ENCODE measurements at places on chromosomes 2 and 18.
A peak's percentile ranks its signal among the peaks of the same experiment; 100 is the strongest.

GRCh38 chr2:30362468-30363081 lies 84.5 kb upstream of the LCLAT1 start:
- no peak for DNase-seq

- DNase-seq: no peak
Measured at GRCh38 chr2:95388091-95388692, 14.3 kb upstream of the FAHD2A start.

- no peak for DNase-seq
Measured at GRCh38 chr18:34729740-34730355, 19.8 kb downstream of the DTNA start.

- DNase-seq: no peak
Measured at GRCh38 chr2:5673145-5674025, 18.8 kb upstream of the SOX11 start.

GRCh38 chr18:38902796-38903195 lies 1337.2 kb upstream of the CELF4 start:
- DNase-seq: no peak

- no peak for DNase-seq
Measured at GRCh38 chr2:21854938-21855337, 731.2 kb downstream of the TDRD15 start.

DNA sequence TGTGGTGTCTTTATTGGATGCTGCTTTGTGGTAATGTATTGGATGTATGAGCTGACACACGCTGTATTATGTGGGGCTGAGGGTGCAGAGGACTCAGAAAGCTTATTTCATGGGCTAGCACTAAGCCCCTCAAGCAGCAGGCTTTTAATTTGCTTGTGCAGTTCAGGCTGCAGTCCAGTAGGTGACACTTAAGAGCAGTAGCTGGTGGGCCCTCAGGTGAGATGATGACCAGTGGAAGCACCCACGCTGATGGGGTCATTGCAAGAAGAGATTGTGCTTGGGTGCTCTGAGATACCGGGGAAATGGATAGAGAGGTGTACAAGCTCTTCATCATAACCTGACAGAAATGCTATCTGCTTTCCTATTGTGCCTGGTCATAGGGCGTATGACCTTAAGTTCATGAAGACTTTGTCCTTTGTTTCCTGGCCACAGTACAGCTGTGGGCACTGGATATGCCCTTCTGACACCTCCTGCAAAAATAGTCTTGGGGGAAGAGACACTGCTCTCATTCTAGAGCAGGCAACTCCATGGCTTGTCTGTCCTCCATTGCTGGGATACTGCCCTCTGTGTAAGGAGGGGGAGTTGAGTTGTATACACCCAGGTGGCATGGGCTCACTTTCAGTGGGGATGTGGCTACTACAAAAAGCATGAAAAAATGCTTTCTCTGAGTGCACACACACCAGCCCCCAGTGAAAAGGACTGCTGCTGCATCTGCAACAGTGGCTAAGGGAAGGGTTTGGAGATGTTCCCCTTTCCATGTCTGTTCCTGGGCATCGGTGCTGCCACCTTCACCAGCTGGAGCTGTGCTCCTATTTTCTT lies 205.7 kb upstream of the ZSWIM2 start:
- DNase-seq: no peak

DNA sequence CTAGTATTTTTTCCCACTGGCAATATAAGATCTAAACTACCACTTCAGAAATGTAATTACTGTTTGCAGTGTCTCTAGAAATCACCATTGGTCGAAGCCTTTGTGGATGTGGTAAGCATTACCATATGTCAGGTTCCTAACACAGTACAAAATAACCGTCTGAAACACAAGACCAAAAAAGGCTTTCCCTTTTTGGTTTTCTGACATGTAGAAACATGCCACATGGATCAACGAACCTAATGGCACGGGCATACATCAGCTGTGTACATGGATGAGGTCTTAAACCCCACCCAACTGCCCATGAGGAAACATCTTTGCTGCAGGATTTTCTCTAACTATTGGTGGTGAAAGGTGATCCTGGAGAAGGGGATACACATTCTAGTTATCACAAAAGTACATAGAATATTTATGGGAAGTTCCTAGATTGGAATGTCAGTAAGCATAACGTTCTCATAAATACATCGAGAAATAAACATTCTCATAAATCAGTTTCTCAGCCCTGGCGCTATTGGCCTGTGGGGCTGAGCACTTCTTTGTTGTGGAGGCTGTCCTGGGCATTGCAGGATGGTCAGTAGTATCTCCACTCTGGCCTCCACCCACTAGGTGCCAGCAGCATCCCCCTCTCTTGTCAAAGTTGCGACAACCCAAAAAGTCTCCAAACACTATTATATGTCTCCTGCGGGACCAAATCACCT lies 9.0 kb downstream of the VIT start:
- DNase-seq: no peak

DNA sequence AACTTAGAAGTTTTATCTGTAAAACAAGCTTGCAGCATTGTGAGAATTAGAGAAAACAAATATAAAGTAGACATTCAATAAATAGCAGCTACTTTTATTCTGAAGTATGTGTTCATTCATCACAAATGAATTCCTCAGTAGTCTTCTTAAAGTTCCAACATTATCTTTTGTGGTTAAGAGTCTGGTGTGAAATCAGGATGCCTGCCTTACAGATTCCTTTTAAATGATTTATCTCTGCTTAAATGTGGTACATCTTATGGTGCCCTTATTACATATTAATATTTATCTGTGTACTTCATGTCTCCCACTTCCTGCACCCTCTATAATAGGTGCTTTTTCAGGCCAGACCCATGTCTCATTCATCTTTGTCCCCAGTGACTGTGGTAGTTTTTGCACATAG lies 595.0 kb downstream of the STK39 start:
- DNase-seq: no peak

- no peak for DNase-seq
Measured at GRCh38 chr18:32730620-32731091, 42.2 kb downstream of the KLHL14 start.

- no peak for DNase-seq
Measured at GRCh38 chr18:77448046-77448445, 198.4 kb downstream of the GALR1 start.

DNA sequence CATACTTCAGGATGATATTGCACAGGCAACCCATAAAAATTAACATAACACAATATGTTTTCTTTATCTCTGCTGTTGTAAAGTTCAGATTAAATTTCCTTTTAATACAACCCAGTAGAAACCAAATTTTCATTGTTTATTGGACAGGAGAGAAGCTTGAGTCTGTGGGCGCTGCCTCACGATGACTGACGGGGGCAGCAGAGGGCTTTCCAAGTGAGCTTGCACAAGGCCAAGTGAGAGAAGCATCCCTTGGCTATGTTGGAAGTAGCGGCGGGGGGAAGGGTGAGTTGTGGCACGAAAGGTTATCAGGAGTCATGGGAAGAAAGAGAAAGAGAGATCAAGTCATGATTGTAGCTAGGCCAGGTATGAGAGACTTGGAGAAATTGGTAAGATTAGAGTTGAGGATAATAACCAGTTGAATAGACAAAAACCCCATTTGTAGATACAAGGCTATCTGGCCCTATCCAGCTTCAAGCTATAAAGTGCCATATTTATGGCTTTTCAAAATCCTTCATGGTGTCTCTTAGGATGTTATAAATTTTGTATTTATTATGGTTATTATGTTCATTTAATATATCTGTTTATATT lies 413.7 kb upstream of the FAM98A start:
- DNase-seq: no peak

GRCh38 chr2:218296847-218297246 lies 4.5 kb upstream of the TMBIM1 start:
- no peak for DNase-seq

GRCh38 chr2:142867136-142867535 lies 10.3 kb upstream of the KYNU start:
- DNase-seq: peak; percentile 52

GRCh38 chr18:5720132-5720531 lies 175.2 kb downstream of the TMEM200C start:
- DNase-seq: no peak

DNA sequence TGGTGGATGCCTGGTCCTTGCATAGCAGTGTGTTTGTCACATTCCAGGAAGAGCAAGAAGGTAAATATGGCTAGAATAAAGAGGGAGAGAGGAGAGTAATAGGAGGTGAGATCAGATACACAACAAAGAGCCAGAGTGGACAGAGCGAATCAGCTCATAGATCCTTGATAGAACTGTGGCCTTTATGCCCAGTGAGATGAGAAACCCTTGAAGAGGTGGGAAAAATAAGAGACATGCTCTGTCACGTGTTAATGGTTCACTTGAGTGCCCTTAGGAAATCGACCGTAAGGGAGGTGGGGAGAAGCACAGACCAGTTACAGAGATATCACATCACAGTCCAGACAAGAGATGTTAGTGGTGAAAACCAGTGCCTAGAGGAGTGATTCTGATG lies 84.7 kb upstream of the RAB27B start:
- no peak for DNase-seq

GRCh38 chr2:170106102-170106840 lies 71.7 kb upstream of the MYO3B start:
- no peak for DNase-seq

DNA sequence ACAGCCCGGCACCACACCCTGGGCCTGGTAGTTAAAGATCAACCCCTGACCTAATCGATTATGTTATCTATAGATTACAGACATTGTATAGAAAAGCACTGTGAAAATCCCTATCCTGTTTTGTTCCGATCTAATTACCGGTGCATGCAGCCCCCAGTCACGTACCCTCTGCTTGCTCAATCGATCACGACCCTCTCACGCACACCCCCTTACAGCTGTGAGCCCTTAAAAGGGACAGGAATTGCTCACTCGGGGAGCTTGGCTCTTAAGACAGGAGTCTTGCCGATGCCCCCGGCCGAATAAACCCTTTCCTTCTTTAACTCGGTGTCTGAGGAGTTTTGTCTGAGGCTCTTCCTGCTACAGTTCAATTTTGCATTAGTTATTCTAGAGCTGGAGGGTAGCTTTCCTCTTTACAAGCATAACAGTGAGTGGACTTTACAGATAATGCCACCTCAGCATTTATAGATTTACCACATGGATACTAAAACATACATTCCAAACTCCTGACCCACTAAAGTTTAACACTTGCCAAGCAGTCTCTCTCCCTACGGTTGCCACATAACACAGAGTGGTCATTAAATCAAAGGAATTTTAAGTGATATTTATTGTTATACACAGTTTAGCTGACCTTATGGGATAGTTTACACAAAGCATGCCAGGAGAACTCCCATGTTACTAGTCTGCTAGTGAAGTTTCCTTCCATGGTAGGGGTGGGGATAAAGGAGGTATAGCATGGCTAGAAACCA lies 101.0 kb downstream of the EVA1A start:
- no peak for DNase-seq

DNA sequence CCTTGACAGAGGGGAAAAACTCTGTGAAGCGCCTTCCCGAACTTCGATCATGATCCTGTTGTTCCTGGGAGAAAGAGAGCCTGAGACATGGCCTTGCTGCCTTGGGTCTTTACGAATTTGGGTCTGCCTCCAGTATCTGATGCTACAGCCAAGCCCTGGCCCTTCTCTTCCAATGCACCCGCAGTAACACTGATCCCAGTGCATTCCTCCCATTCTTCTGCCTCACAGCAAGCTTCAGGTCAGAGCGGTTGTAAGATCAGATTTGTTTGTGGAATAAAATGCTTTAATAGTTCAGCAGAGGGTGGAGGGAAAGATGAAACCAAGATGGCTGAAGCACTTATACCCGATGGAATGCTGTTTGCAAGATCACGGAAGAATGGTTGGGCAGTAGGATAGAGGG lies 196.7 kb upstream of the SIX2 start:
- no peak for DNase-seq

GRCh38 chr18:26014462-26014861 lies 76.0 kb downstream of the SS18 start:
- no peak for DNase-seq

GRCh38 chr2:43484323-43484930 lies 111.4 kb downstream of the THADA start:
- peak; percentile 77 for DNase-seq

GRCh38 chr18:64276311-64277090 lies 127.6 kb upstream of the LINC00305 start:
- DNase-seq: no peak

- DNase-seq: no peak
Measured at GRCh38 chr2:182652326-182652725, 63.7 kb upstream of the DNAJC10 start.

- no peak for DNase-seq
Measured at GRCh38 chr18:60910534-60910933, 422.7 kb upstream of the CDH20 start.

DNA sequence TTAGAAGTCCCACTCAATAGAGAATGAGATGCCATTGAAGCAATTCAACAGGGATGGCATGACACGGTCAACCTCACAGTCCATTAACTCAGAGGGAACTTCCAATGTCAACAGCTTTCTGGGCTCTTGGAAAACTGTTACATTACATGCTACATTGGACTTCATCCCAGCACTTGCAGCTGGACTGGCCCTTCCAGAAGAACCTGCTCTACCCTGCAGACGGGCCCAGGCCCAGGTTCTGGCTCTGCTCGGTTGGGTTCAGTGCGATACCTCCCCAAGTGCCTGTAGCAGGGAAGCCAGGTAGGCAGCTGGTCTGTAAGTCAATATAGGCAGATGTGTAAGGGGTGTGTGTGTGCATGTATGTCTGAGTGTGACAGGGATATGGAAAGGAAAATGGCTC lies 12.9 kb downstream of the LAMA1 start:
- DNase-seq: no peak

DNA sequence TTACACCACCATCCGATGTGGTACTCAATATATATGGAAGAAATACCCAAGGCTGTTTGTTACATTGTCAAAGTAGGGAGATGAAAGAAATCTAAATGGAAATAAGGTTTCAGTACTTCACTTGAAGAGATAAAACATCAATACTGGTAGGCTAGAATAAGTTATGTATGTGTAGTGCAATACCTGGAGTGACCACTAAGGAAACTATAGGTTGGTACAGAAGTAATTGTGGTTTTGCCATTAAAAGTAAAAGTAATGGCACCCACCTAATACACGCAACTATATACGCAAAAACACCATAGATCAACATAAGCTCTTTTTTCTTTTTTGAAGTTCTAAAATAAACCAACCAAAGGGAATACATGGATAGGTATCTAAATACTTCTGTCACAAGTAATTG lies 143.2 kb upstream of the KYNU start:
- DNase-seq: no peak

DNA sequence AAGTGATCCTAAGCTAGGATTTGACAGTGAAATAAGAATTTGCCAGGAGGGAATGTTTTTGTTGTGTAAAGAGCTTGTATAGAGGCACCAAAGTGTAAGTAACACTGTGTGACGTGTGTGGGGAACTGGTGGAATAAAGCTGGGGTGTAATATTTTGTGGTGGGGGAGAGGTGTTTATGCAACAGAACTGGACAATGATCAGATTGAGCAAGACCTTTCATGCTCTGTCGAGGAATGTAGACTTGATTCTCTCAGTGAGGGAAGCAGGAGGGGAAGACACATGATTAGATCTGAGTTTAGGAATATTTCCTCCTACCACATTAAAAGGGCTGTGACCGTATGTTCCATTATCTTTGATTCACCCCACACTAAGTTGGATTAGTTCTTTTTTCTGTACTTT lies 43.6 kb downstream of the EFEMP1 start:
- peak; percentile 44 for DNase-seq

GRCh38 chr2:106094131-106094841 lies 99.8 kb downstream of the UXS1 start:
- no peak for DNase-seq
